ENCODE measurements at places on chromosomes 1 and 21. TPM values are rescaled to one million over a fixed set of nuclear protein-coding genes. Genes with fewer than 3 reads are reported as not detected.

DNA sequence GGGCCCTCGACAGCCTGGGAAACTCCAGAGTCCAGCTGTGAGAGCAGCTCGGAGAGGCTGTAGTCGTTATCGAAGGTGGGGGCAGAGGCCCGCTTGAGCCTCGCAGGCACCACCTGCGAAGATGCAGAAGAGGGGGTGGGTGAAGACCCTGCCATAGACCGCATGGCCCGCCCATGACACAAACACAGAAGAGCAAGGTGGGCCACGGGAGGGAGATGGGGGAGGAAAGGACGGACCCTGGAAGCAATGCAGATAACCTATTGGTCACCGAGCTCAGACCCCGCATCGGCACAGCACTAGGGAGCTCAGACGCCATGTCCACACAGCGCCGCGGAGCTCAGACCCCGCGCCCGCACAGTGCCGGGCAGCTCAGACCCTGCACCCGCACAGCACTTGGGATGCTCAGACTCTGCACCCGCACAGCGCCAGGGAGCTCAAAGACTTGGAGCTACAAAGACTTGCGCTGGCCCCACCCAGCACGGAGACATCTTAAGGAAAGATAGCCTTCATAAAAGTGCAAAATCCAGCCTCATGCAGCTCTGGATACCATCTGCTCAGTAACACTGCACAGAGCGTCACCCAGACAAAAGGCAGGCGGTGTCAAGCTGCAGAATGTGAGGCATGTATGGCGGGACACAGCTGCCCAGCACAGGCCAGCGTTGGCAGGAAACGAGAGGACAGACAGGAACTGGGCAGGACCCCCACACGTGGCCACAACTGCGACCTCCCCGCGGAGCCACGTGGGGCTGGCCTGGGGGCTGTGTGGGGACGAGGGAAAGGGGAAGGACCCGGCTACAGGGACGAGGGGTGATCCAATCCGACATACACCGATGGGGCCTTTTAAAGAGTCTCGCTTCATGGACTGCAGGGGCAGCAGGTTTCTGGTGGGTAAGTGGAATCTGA is 22.6 kb downstream of the RIPK4 start:
- no peak for DNase-seq

DNA sequence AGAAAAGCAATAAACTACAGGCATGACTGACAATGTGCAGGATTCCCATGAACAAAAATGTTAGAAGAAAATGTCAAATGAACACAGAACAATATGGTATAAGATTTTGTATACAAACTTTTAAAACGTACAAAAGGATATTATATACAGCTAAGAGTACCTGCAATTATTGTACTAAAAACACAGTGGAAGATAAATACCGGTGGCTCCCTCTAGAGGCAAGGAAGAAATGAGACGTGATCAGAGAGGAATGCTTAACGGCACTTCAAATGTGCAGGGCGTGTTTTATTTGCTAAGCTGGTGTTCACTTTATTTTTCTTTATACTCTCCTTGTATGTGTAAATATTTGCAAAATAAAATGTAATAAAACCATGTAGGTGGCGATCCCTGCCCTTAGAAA is 191.8 kb upstream of the SAMSN1 start:
- DNase-seq = peak; percentile 48

DNA sequence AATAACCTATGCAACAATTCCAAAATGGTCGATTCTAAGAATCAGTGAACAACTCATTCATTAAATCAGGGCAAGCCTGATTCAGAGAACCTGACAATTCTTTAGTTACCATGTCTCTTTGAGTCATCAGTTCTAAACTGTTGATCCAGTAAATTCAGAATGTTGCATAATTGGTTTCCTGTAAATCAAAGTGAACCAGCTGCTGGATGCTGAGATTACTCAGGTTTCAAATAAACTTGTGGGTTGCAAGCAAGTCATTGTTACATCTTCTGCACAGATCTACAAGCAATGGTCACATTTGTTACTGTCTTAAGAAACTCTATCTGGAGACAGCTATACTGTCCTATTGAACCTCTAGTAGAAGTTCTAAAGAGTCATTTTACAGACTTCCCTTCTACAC is 16.5 kb downstream of the PLA2G2D start:
- DNase-seq = peak; percentile 65

DNA sequence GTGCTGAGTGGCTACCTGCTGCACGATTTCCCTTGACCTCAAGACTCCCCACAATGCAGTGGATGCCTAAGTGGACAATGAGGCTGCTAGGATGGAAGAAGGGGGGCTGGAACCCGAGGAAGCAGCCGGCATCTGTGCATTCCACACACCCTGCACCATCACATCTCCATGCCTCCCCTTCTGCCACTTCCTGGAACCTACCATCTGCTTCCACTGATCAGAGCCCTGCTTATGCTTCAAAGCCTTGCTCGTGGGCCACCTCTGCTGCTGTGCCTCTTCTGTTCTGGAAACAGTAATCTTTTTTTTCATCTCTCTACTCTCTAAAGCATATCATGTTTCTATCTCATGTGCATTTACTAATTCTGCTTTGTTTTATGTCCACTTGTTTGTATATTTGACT is 66.2 kb upstream of the WDR26 start:
- no peak for DNase-seq

DNA sequence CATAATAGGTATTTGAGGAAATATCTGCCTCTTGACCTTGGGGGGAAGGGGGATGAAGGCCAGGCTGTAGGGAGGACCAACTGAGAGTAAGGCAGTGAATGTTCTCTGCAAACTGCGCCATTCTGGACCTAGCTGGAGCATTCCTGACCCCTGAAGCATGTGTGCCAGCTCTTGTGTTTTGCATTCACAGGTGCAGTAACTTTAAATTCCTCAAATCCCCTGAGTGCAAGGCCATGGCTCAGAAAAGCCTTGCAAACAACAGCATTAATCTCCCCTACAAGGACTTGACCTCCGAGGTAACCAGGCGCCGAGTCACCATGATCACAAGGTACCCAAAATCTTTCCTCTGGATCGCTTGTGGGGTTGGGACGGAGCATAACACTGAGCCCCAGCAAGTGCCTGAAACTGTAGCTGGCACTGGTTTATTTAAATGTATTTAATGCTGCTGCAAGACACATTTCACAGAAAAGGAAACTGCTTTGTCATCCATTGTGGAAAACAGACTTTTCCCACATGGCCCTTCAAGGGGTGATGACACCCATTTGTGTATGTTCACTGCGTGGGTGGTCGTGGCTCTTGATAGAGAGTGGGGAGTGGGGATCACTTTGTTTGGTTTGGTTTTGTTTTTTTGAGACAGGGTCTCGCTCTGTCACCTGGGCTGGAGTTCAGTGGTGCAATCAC is 1.7 kb downstream of the MYOCOS start:
- no peak for DNase-seq

DNA sequence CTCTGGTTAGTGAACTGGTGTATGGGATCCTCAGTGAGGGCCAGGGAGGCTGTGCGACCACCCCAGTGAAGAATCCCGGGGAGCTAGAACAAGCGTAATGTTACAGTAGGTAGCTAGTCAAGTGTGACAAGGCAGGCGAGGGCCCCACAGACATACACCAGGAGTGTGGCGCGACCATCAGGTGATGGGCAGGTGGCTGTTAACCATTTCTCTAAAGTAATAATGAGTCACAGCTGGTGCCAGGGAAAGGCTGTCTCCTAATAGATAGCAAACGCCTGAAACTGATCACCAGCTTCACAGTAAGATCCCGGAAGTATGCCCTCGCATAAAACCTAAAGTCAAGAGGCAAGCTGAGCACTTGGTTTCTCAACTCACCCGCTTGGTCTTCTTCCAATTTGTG is 40.5 kb upstream of the TARBP1 start:
- DNase-seq = no peak

- DNase-seq = peak; percentile 45
Observed at GRCh38 chr1:224736619-224737352, 120.7 kb downstream of the CNIH3 start.

GRCh38 chr1:149903836-149904491 is 4.6 kb downstream of the BOLA1 start:
- DNase-seq = no peak

- DNase-seq = no peak
Observed at GRCh38 chr1:178146436-178146835, 52.5 kb downstream of the RASAL2 start.

DNA sequence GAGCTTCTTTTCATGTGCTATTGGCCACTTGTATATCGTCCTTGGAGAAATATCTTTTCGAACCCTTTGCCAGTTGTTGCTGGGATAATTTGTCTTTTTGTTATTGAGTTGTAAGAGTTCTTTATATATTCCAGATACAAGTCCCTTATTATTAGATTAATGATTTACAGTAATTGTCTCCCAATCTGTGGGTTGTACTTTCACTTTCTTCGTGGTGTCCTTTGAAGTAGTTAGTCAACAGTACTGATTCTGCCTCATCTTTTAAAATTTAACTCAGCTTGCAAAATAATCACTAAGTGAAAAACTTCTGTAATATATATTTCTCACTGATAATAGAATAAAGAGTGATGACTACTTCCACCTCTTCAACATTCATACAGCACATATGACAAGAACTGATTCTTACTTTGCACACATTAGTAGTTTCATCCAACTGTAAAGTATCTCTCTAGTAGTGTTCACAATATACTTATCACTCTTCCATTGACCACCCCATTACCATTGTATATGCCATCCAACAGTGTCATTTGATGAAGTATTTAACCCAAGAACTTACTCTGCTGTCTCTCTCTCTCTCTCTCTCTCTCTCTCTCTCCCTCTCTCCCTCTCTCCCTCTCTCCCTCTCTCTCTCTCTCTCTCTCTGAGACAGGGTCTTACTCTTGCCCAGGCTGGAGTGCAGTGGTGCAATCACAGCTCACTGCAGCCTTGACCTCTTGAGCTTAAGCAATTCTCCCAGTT is 104.2 kb upstream of the DMRTA2 start:
- no peak for DNase-seq

GRCh38 chr1:66300972-66301451 is 232.9 kb upstream of the SGIP1 start:
- DNase-seq = peak; percentile 77

GRCh38 chr1:155193275-155193990 is 14.3 kb downstream of the THBS3 start:
- peak; percentile 93 for DNase-seq

- DNase-seq = no peak
Observed at GRCh38 chr21:40639616-40640194, 207.3 kb downstream of the DSCAM start.

The HDAC1 gene
- total RNA-seq = 67.6 TPM

The TFF3 gene
- not detected for total RNA-seq

The RPF1 gene
- 38.4 TPM for total RNA-seq

The PALMD gene
- 6.8 TPM for total RNA-seq

Measured in fibroblast of villous mesenchyme (primary cell).